ENCODE measurements at places on chromosomes 13 and 19.
A peak's percentile ranks its signal among the peaks of the same experiment; 100 is the strongest.

DNA sequence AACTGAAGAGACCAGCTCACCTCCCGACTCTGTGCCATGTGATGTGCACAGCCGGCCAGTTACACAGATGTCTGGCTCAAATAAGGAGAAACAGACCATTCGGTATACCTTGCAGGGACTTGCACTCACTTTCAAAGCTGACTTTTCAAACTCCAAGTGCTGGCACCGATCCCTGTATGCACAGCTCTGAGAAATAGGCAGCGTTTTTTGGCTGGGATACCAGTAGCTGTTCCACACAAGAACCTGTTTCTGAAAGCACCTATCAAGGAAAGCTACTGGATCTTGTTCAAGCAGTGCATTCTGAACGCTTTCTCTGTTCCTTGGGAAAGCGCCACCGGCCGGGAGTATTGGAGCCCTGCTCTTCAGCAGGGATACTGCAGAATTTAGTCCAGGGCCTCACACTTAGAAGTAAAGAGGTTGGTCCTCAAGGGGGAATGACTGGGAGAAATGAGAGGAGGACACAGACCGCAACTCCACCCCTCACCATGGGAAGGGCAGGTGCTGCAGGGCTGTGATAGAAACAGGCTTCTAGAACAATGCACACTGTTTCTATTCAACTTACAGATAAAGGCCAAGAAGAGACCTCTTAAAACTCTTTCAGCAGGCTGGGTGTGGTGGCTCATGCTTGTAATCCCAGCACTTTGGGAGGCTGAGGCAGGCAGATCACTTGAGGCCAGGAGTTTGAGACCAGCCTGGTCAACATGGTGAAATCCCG, 53.6 kb upstream of the PABPC3 start:
- DNase-seq: no peak

DNA sequence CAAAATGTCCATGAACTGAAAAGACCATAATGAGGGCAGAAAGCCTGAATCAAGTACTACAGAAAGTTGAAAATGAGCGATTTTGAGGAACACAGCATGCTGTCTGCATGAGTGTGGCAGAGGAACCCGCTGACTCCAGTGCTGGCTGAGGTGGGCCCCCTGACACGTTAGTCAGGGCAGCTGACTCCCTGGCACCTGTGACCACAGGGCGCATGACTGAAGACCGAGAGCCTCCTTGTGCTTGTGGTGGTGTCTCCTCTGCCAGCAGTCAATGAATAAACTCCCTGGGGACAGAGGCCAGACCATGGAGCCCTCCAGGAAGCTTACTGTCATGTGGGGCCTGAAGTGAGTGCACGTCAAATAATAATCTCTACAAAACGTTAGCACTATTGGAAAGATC, 38.4 kb upstream of the VSTM2B start:
- no peak for DNase-seq

DNA sequence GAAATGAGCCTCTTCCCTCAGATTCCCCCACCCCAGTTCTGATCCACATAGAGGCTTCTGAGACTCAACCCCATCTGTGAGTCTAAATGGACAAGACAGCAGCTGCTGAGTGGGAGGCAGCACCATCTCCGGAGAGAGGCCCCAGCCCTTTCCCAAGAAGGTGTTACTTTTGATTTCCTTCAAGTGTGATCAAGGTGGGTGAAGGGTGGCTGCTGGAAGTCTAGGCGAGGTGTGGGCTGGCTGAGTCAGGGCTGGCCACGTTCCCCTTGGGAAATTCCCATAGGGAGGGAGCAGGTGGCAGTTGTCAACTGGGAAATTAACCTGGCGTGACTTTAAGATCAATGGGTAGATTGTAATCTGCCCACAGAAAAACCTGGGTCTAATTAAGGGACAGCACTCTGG, 148.0 kb downstream of the FOXO1 start:
- DNase-seq: peak; percentile 34

GRCh38 chr19:13831537-13832467, 36.6 kb downstream of the ZSWIM4 start:
- DNase-seq: no peak

- DNase-seq: no peak
Observed at GRCh38 chr13:113002206-113002912, 33.3 kb downstream of the MCF2L start.

DNA sequence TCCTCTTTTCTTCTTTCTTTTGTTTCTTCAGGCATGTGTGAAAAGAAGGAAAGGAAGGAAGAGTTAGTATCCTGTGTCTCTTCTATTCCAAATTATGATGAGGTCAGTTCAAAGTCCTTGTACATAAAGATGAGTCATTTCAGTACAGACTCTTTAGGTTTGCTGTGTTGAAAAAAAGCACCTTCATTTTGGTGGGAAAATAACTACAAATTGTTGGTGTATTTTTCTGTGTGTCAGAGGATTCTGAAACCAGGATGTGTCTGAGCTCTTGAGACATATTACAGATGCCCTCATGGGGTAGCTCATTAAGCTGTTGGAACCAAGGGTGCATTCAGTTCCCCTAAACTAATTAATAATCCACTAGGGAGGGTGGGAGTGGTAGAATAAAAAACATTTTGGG, 5.8 kb upstream of the HSPH1 start:
- DNase-seq: no peak

DNA sequence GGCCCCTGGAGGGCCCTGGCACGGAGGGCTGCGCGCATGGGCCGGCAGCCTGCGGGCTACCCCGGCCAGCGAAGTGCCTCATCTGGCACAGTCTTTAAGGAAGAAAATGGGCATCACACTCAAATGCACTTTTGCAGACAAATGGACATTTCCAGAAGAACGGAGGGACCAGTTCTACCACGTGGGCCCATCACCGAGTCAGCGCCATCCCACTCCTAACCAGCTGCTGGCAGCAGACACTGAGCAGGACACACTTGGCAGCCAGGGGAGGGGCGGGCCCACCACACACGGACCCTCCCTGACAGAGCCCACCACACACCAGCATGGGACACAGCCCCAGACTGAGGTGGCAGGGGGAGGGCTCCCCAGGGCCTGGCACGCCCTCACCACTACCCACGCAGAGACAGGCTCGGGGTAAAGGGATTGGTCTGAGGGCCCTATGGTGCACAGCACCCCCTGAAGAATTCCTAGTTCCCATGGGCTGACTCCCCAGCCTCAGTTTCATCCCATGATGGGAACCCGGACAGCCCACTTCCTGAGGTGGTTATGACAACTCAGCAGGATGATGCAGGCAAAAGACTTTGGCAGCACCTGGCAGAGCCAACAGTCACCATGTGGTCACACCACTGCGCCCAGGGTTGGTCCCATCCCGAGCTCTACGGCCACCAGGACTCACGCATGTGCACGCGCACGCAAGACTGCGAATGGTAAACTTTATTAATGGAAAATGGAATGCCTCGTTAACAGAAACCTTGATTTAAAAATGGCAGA, 18.7 kb upstream of the TINCR start:
- DNase-seq: no peak

DNA sequence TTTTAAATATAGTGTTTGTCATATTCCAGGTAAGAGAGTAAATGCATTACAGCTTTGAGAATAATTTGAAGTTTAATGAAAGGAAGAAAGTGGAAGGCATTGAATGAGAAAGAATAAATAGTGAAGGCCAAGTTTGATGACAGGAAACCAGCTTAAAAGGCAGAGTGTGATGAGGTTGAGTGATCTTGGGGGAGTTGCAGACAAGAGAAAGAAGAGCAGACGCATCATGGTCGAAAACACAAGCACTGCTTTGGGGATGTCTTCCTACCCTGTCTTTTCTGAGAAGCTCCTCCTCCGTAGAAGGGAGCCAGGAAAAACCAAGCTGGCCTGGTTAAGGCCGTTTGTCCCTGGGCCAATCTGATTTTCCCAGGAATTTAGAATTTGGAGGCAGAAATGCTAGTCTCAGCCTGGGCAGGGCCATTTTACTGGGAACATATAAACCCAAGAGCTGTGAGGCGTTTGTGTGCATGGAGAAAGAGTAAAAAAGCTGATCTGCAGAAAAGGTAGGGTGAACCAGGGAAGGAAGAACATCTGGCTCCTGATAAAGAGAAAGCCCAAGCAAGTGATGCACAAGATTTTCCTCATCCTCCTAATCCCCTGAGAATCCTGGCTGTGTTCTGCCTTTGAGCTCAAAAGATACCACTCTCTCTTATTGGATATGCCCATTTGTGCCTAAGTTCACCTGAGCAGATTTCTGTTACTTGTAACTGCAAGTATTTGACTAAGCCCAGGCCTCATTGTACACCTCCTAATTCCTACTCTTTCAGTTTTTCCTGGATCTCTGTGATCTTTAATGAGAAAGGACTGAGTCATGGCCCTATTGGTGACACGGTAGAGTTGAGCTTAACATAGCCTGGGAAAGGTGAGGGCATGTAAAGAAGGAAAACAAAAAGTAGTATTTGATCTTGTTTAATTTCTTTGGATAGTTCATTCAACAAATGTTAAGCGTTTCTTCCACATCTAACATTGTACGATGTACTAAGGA, 80.0 kb downstream of the WDFY2 start:
- no peak for DNase-seq

DNA sequence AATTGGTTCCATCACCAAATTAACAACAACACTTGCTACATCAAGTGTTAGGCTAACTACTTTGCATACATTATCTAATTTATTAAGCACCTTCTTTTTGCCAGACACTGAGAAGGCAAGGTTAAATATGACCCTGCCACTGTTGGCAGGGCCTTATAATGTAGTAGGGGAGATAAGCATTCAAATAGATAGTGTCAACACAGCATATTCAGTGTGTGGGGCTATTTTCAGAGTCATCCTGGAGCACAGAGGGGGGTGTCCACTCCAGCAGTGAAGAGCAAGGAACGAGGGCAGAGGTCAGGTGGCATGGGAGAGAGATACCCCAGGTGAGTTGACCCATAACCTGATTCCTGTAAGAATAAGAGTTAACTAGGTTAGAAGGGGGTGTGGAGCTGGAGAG, 121.6 kb downstream of the COG6 start:
- DNase-seq: no peak

DNA sequence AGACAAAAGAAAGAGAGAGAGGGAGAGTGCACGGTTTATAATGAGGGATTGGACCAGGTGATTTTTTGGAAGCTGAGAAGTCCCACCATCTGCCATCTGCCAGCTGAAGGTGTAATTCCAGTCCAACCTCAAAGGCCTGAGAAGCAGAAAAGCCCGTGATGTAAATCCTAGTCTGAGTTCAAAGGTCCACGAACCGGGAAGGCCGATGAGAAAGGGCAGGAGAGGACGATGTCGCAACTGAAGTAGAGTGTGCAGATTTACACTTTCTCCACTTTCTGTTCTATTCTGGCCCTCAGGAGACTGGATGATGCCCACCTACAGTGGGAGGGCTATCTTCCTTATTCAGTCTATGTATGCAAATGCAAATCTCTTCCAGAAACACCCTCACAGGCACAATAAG, 500.0 kb downstream of the DIAPH3 start:
- no peak for DNase-seq

DNA sequence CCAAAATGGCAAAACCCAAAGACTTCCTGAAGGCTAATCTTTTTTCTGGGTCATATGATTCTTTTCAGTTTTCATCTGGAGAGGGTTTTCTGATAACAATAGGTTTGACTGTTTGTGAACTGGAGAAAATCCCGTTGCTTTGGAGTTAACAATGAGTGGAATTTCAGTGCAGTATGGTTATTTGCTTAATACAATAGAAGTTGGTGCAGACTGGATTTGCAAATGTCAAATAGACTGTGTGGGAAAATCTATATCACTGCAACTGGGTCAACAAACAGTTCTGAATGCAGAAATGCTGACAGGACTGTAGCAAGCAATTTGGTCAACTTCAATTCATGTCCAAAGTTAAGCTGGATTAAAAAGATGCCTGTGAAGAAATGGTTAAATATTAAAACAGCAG, 267.5 kb upstream of the ARGLU1 start:
- DNase-seq: no peak

DNA sequence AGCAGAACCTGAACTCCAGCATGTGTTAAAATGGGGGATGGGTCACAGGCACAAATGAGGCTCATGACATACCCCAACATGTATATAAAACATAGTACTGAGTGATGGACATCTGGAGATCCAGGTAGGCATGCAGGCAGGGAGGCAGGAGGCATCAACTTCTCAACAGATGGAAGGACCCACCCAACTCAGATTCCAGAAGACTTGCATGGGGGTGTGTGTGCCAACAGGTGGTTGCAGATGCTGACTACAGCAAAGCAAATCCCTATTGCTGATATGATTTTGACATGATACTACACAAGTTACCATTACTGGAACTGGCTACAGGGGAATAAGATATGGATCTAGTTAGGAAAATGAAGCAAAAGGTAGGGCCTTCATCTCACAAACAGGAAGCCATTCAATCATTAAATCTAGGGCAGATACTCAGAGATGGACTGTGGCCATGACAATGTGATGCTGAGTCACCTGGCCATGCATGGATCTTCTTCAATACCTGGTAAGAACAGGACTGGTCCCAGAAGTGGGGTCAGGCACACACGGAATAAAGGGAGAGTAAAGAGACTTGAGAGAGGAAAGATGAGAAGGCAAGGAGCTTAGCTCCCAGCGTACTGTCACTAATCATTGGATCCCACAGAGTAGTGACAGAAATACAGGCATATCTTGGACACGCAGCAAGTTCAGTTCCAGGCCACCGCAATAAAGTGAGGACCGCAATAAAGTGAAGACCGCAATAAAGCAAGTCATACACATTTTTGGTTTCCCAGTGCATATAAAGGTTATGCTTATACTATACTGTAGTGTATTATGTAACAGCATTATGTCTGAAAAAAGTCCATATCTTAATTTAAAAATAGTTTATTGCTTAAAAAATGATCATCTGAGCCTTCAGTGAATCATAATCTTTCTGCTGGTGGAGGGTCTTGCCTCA, 91.3 kb downstream of the USP12 start:
- no peak for DNase-seq

- DNase-seq: no peak
Observed at GRCh38 chr13:77374786-77375185, 47.9 kb upstream of the MYCBP2 start.

GRCh38 chr19:55444646-55445045, 1.5 kb upstream of the SHISA7 start:
- no peak for DNase-seq

GRCh38 chr19:39133431-39134270, 8.1 kb downstream of the PAK4 start:
- no peak for DNase-seq

- no peak for DNase-seq
Observed at GRCh38 chr13:109922518-109922917, 136.1 kb upstream of the IRS2 start.

DNA sequence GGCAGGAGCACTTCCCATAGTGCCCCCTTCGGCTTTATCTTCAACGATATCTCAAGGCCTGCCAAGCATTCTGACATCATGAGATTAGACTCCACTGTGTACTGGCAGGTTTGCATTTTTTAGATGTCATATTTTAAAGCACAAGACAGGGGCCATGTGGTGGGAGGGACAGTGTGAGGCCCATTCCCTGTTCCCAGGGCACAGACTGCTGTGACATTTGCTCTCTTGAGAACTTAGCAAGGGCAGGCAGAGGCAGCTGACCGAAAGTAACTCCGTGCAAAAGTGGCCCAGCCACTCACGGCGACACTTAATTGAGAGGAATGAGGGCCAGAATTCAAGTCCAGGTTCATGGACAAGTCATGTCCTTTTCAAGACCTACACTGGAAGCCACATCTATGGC, 201.8 kb downstream of the COL4A1 start:
- no peak for DNase-seq

- DNase-seq: no peak
Observed at GRCh38 chr13:78604782-78605611, 1.6 kb upstream of the POU4F1 start.

GRCh38 chr13:53545340-53545941, 516.8 kb downstream of the OLFM4 start:
- no peak for DNase-seq

Data from activated naive CD4-positive, alpha-beta T cell treated with anti-CD3 and anti-CD28 coated beads, Interleukin-2, amount 10 ng/mL, durations not matched to agents 7 days and 5 days (primary cell).